ENCODE measurements at places on chromosomes 6 and 20. TPM values are rescaled to one million over a fixed set of nuclear protein-coding genes. Genes with fewer than 3 reads are reported as not detected.

Gene VWA7
- 1.2 TPM for total RNA-seq

Gene KIAA1755
- total RNA-seq: 8.7 TPM

DNA sequence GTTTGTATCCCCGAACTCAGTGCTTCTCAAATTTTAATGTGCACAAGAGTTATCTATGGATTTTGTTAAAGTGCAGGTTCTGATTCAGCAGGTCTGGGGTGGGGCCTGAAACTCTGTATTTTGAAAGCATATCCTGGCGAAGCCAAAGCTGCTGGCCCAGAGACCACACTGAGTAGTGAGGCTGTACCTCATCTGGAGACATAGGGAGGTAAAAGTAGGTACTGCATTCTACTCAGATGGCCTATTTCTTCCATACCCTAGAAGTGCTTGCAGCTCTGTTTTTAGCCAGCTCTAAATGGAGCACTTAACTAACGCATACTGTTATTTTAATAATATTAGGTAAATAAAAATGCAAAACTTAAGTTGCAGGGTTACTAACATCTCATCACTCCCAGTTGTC lies 241.6 kb upstream of the PRND start:
- H3K27ac ChIP-seq: no peak overlapping the region
- H3K4me1 ChIP-seq: no peaks in the 10 kb centered on the region
- no peak for DNase-seq
- H3K27me3 ChIP-seq: no peaks in the 10 kb centered on the region

DNA sequence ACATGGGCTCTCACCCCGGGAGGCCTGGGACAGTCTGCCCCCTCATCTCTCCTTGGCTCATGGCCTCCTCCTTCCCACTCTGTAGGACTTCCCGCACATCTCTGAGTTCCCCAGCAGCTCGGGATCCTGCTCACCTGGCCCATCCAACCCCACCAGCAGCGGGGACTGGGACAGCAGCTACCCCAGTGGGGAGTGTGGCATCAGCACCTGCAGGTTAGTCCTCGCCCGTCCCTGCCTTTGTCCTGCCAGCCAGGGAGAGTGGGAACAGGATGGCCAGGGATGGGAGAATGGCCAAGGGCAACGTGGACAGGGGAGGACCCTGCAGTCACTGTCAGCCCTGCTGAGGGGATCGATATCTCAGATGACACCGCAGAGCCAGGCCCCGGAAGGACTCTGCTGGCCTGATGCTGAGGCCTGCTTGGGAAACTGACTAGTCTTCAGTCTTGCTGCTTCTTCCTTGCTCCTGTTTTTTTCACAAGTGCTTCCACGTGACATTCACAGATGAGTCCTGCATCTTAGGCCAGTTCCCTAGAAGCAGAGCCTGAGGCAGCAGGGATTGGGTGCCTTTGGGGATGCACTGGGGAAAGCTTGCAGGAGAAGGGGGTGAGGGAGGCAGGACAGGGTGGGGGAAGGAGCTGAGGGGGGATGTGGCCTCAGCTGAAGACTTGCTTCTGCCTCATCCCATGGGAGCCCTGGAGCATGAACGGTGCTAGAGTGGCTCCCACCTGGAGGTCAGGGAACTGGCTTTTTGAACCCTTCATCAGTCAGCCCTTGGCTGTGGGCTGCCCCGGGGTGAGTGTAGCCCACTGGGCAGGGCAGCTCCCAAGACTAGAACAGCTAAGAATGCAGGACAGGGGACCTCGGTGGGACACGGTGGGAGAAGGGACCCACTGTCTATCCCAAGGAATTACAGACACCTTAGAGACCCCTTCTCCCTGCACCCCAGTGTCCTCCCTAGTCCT lies 120.1 kb downstream of the JPH2 start:
- DNase-seq: no peak
- no peaks in the 10 kb centered on the region for H3K4me1 ChIP-seq
- H3K27ac ChIP-seq: no peak overlapping the region
- no peak overlapping the region for H3K4me3 ChIP-seq
